Heart left ventricle (tissue), 16 donors: ENCODE measurements at places on chromosomes 4 and X.
A peak's percentile ranks its signal among the peaks of the same experiment; 100 is the strongest.

- DNase-seq, result no peak
Observed at GRCh38 chr4:158599150-158599549, 72.5 kb downstream of the C4orf46 start.

- no peak for DNase-seq
Observed at GRCh38 chr4:38728631-38729141, 54.1 kb downstream of the TLR10 start.

DNA sequence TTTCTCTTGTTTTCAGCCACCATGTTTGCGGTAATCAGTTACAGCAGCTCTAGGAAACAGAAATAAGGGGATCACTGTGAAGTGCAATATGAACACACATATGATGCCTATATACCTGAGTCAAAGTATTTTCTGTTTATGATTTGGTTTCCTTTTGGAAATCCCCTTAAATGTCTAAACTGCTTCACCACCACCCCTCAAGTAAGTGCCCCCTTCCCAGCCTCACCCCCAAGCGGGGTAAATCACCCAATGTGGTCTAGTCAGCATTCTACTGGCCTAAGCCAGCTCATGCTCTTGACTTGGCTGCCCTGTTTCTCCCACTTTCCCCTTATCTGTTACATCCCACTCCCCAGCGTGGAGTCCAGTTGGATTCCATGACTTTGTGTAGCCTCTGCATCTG is 176.5 kb downstream of the QDPR start:
- DNase-seq, result no peak

GRCh38 chr4:75584067-75584466 is 28.2 kb downstream of the ODAPH start:
- no peak for DNase-seq

- DNase-seq, result no peak
Observed at GRCh38 chrX:144006811-144007210, 122.9 kb downstream of the UBE2NL start.

DNA sequence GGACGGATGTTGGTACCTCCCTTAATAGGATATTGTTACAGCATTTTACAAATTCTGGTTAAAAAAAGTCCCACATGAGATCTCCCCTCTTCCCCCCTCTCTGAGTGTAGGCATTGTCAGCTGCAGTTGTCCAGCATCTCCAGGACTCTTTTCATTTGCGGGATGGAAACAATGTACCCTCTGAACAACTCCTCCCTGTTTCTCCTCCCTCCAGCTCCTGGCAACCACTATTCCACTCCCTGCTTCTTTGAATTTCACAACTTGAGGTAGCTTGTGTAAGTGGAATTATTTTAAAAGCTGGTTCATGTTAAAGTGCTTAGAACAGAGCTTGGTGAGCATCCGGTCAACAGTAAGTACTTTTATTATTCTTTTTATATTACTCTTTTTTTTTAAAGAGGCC is 69.8 kb downstream of the TBL1X start:
- no peak for DNase-seq

GRCh38 chrX:115560978-115561604 is at the start of gene PLS3:
PLS3 (plus strand) TSS chrX:115561174; CDS start chrX:115610251, 49,077 bp downstream.
- peak; percentile 90 for DNase-seq

DNA sequence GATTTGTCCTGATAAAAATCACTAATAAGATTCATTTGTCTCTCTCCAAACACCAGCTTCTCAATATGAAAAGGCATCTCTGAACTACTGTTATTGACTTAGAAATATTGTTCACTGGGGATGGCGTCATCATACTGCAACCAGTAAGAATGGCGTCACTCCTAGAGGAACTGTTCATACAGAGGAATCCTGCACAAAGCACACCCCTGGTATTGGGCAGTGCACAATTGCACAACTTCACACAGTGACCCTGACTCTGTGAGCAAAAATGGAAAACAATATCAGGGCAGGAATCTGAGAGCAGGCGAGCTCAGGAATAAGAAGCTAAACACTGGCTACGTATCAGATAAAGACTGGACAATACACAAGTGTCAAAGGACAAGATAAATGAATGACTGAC is 66.7 kb upstream of the PNPLA4 start:
- DNase-seq, result no peak

GRCh38 chr4:106670976-106671375 is 302.4 kb upstream of the GIMD1 start:
- DNase-seq, result no peak

DNA sequence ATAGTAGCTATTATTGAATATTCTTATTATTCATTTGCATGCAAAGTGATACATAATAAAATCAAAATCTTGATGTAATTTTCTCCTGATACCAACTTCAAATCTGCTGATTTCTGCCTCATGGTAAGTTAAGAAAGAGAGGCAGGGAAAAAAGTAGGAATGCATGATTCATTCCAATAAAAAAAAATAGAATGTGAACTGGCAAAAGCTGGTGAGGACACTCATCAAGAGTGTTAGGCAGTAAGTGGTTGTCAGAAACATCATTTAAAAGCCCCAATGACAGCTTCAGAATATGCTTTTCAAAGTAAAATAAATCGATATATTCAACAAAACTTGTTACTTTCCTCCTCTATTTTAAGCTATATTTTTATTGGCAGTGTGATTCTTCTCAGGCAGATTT is 979.1 kb downstream of the TECRL start:
- no peak for DNase-seq

- no peak for DNase-seq
Observed at GRCh38 chrX:39769748-39770147, 328.0 kb downstream of the BCOR start.

DNA sequence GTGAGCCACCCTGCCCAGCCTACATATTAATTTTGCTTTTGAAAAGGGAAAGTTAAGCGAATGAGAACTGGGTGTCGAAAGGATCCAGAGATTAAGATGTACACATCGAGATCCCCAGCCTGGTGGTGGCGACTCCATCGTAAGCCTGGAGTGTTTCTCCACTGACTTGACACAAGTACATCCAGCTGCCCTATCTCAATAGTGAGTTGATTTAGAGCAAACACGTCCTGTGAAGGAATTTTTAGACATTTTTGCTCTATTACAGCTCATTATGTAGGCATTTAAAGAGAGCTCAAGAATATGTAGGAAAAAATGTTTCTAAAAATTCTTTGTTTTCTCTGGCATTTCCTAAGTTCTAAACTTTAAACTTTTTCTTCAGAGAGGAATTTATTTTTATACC is 11.7 kb upstream of the CLDN34 start:
- DNase-seq, result no peak

GRCh38 chrX:25181775-25182174 is 166.0 kb upstream of the ARX start:
- DNase-seq, result no peak

DNA sequence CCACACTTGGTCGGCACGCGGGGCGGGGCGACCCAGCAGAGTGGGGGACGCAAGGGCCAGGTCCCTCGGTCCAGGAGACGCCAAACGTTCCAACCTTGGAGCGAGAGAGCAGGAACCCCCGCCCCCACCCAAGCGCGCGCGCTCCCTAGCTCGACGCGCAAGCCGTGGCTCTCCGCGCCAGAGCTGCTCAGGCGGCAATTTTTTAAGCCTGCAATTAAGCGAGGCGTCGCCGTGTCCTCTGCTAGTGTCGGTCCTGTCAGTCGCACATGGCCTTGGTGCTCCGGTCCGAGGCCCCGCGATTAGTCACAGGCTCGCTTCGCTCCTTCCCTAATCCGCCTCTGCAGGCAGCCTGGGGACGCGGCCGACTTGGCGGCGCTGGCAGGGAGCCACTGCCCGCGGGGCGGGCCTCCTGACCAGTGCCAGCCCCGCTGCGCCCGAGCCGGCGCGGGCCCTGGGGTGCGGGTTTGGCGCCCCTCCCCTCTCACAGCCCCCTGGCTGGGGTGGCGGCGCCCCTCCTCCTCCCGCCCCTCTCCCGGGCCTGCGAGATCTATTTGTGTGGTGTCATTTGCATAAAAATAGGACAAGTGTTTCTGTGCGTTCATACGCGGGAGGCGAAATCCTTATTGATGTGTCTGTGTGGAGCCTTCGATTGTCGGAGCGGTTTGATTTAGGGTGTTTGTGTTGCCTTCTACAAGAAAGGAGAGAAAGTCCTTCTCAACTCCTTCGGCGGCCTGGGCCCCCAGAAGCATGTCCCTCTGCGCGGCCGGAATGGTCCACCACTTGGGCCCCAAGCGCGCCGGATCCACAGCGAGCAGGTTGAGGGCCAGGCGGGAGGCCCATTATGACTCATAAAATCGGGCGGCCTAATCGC is 9.8 kb upstream of the BCOR start:
- peak; percentile 78 for DNase-seq

- DNase-seq, result no peak
Observed at GRCh38 chrX:142001934-142002333, 98.2 kb downstream of the MAGEC1 start.

DNA sequence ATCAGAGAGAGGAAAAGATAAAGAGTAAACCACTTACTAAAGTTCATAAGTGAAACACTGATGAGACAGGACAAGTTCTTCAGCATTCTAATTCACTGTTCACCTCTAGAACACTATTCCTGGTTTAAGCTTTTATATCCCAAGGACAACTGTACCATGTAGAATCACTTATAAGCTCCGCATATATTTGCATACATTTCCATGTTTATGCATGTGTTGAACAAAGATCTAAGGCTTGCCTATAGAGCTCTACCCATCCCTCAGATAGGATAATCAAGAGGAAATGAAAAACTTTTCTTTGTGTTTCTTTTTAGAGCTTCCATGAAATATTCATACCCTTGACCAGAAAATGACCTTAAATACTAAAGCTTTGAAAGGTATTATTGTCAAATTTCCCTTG is 156.9 kb upstream of the BMP3 start:
- no peak for DNase-seq

GRCh38 chrX:25029288-25029825 is 13.6 kb upstream of the ARX start:
- no peak for DNase-seq

- DNase-seq, result no peak
Observed at GRCh38 chr4:97132435-97132834, 1010.8 kb downstream of the STPG2 start.
